Cortex of kidney (tissue), 1 donor: ENCODE measurements at places on chromosomes 6 and 20.

DNA sequence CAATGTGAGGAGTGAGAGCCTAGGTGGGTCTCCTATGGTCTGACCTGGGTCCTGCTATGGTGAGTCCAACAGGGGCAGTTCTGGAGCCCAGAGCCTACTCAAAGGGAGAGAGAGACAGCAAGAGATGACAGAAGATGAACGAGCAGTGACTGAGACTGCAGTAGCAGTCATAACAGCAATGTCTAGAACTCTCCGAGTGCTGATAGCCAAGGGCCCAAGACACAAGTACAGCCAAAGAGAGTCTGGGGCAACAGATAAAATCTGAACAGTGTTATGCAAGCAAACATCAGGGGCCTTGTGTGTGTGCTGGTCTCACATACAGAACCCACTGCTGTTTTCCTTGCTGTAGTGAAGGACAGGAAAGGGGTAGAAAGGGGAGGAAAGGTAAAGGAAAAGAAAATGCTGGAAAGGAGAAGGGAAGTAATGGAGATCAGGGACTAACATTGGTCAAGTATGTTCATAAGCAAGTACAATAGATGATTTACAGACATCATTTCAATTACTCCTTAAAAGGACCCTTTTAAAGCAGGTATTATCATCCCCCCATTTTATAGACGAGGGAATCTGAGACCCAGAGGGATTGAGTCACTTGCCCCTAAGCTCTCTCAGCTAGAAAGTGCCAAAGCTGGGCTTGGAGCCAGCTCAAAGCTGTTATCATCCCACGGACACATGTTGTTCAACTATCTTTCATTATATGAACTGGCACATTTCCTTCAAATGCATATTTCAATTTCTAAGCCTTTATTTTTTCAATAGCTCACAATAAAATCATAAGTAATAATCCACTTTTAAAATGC is 182.3 kb upstream of the RAB32 start:
- no peak for DNase-seq

GRCh38 chr20:750801-751200 is 17.5 kb downstream of the SLC52A3 start:
- DNase-seq, result no peak

- no peak for DNase-seq
Measured at GRCh38 chr6:81067057-81067456, 685.4 kb downstream of the TENT5A start.

DNA sequence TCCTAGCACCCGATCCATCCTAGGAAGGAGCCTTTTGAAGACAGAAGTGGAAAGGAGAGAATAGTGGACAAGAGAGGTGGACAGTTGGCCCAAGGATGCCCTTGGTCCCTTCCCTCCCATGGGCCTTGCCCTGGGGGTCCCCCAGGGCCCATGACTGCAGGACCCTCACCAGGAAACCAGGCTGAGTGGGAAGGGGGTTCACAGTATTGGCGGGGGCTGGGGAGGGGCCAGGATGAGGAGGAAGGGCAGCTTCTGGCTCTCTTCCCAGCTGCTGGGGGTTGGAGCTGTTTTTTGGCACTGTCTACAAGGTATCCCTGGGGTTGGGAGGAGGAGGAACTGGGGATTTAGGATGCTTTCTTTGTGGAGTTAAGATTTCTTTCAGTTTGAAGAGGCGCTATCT is 4.0 kb upstream of the DSN1 start:
- no peak for DNase-seq

DNA sequence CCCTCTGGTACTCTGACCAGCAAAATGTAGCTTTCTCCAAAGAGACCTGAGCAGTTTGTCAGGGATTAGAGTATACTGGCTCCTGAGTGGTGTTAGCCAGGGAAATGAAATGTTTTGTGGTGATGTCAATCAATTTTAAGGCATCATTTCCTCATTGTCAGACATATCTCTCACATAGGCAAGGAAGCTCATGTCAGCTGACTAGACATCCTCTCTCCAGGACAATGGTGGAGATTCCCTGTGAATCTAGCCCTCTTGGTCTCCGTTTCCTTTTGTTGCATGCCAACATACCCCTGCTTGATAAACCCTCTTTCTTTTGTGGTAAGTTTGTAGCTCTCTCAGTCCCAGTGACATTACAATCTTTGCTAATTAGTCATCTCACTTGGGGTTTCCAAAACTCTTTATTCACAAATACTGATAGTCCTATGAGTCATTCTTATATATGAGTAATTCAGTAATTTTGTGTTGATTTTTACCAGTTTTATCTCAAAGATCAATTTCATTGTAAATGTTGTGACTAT is 135.6 kb upstream of the PTPRK start:
- no peak for DNase-seq

DNA sequence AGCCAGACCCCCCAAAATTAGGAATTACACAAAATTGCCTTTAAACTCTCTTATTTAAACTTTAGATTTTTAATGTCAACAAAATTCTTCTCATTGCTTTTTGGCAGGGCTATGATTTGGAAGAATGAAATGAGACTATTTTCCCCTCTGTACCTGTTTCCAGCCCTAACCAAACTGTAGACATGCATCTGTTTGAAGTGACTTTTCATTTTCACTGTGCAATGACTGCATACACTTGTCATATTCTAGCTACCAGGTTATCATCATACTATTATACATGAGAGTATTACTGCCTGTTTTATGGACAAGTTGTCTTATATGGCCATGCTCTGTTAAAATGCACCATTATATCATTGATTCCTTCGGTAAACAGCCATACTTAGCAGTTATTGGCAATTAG is 295.2 kb downstream of the TBC1D7 start:
- no peak for DNase-seq

DNA sequence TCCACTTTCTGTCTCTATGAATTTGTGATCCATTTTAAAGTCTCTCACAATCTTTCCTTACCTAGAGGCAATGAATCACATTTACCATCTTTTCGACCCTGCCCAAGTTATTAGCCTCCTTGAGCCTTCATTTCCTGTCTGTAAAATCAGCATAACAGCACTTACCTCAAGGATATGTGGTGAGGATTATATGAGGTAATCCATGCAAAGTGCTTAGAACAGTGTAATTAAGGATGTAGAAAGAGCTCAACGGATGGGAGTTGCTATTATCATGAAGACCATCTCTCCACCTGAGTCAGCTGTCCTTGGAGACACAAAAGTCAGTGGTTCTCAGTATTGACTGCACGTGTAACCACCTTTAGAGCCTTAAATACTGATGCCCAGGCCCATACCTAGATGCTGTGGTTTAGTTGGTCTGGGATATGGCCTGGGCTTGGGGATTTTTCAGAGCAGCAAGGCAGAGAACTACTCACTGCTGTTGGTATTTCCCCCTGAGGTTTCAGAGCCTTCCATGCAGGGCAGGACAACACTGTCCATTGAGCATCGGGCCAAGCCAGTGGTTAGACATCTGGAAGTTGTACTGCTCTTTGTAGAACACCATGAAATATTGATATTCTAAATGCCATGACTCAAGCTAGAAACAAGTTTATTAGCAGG is 55.8 kb downstream of the LYRM2 start:
- no peak for DNase-seq

DNA sequence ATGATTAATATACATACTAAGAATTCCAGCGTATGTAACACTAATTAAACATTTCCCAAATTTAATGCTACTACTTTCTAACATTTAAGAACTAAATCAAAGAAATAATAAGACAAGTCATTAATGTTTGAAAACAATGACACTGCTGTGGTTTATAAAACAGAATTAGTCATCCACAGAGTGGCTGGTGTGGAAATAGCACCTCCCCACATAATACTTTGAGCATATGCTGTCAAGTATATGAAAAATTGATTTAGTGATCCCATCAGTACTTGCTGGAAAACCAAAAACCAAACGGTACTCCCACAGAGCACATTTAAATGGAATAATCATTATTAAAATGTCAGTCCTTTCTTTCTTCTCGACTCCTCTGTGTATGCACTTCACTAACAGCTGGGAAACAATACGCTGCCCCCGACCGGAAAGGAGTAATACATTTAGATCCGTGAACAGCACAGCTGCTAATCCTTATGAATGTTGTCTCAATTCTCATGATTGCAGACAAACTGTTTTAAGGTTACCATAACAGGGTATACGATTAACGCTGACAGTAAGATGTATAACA is 78.4 kb downstream of the PREP start:
- DNase-seq, result no peak

DNA sequence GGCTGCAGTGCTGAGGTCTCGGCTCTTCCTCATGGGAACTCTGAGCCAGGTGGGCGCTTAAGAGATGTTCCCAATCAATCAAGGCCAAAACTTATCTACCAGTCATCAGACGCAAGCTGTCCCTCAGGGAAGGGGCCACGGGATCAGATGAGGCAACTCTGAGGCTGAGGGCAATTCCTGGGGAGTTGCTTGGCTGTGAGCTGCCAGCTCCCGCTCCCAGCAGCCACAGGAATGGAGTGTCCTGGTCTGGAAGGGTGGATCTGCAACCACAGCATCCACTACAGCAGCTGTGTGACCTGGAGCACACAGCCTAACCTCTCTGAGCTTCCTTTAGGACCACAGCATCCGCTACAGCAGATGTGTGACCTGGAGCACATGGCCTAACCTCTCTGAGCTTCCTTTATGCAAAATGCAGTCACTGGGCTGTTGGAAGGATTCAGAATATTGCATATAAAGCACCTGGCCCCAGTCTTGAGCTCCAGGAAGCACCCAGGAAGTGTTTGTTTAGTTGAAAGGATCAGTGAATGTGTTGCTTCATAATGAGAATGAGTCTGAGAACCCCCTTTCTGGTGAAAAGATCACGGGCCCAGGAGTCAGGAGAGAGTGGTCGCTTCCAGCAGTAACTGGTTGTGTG is 60.9 kb downstream of the TFAP2C start:
- DNase-seq, result no peak

DNA sequence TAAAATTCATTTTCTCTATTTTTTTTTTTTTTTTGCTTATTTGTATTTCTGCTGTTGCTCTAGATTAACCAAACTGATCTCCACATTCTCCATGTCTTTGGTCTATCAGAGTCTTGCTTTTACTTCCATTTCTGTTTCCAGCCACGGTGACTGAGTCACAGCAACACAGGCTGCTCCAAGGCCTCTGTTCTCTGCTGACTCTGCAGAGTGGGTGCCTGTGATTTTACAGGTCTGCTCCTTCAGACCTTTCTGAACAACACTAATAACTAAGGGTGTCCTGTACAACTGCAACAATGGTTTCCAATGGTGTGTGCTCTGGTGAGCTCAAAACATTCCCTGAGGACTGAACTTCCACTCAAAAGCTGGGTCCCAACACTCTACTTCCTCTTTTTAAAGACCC is 102.3 kb upstream of the BMP2 start:
- DNase-seq, result no peak

DNA sequence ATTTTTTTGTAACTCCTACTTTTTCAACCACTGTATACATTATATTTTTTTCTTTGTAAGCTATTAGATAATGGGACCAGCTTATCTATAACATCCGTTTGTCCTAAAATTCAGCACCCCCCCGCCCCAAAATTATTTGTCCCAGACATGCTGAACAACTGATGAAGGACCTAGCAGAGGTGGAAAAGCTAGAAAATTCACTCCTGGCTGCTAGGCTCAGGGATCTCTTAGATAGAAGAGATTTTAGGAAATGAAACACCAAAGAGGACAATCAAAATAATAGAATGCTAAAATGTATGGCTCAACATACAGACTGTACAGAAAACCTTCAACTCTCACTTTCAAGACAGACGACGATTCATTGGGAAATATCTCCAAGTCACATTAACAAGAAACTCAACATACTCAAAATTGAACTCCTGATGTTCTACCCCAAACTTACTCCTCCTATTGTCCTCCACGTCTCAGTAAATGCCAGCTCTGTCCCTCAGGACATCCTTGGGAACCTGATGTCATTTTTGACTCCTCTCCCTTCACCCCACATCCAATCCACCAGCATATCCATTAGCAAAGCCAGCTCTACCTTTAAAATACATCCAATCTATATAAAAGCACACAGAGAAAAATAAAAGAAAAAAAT is 4.7 kb downstream of the SOD2 start:
- no peak for DNase-seq

DNA sequence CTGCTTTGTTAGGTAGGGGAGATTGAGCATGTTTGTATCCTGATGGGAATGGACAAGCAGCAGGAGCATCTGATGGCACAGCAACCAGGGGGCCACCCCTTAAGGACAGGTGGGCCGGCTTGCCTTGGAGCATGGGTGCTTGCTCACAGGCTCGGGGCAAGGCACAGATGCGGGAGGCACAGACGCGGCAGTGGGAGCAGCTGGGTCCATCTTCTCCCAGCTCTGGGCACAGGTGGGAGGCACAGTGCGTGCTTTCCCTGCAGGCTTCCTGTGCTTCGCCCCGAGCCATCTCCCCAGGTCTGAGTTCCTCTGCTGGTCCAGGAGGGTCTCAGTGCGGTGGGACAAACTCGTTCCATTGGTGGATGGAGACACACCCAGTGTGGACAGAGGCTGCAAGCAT is 73.6 kb upstream of the BHLHE23 start:
- DNase-seq, result no peak

GRCh38 chr20:49426873-49427272 is 55.6 kb downstream of the KCNB1 start:
- no peak for DNase-seq

- DNase-seq, result no peak
Measured at GRCh38 chr6:87808005-87808757, 106.1 kb upstream of the AKIRIN2 start.

DNA sequence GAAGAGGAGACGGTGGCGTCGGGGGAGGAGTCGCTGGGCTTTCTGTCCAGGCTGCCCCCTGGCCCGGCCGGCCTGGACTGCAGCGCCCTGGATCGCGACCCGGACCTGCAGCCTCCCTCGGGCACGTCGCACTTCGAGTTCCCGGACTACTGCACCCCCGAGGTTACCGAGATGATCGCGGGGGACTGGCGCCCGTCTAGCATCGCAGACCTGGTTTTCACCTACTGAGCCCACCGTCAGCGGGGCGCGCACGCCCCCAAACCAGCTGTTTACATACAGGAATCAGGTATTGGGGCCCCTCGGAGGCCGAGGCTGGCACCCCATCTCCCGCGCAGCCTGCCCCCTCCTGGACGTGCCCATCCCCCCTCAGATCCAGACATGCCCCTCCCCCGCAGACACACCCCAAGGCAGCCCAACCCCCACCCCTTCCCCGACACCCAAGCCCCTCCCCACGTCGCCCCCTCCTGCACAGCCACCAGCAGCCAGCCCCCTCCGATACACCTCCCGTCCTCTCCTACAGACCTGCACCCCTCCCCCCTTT is 1.4 kb downstream of the SOX12 start:
- DNase-seq, result no peak

DNA sequence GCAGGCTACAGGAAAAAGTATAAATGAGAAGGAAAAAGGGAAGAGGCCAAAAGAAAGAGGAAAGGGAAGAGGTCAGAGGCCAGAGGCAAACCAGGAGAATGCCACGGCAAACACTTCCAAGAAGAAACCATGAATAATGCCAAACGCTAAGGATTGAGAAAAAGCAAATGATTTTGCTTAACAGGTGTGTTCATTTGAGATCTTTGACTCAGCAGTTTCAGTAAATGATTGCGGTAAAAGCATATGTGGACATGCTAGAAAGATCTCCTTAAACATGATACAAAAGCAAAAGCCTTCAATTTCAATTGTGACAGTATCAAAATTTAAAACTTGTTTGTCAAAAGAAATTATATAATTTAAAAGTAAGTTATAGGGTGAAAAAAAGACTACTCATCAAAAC is 70.6 kb downstream of the UBE3D start:
- no peak for DNase-seq
